Neuronal stem cell (in vitro differentiated cells): ENCODE measurements at places on chromosomes 11 and 22.

DNA sequence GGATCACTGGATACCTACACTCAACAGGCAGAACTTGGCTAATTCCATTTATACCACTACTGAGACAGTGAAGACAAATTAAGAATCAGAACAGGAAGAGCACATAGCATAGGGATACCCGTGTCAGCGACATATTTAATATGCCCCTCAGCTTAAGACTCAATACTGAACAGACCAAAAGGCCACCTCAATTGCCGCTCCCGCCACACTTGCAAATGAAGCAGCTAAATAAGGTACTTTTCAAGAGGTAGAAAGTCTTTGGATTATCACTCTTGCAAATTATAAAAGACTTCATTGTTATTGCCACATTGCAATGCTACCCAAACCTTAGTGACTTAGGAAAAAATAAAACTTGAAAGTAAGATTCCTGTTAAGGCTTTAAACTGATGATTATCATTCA, 3.1 kb downstream of the DDX17 start:
- no peak for DNase-seq

GRCh38 chr11:18320617-18321016, 1.3 kb downstream of the HPS5 start:
- no peak for DNase-seq

DNA sequence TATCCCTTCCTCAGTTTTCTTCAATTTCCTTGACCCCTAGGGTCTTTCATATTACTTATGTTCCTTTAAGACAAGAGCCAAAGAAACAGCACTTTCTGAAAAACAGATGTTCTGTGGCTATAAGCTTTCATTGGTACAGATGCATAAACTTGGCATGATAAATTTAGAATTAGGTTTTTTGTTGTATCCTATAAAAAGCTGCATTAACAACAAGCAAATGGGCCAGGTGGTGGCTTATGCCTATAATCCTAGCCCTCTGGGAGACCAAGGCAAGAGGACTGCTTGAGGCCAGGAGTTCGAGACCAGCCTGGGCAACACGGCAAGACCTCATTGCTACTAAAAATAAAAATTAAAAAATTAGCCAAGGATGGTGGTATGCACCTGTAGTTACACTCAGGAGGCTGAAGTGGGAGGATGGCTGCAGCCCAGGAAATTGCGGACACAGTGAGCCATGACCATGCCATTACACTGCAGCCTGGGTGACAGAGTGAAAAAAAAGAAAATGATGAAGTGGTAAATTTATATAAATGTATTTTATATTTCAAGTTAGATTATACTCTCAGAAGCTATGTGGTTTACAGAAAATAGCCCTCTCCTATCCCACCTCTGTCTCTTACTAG, 18.3 kb downstream of the KMT5B start:
- no peak for DNase-seq

DNA sequence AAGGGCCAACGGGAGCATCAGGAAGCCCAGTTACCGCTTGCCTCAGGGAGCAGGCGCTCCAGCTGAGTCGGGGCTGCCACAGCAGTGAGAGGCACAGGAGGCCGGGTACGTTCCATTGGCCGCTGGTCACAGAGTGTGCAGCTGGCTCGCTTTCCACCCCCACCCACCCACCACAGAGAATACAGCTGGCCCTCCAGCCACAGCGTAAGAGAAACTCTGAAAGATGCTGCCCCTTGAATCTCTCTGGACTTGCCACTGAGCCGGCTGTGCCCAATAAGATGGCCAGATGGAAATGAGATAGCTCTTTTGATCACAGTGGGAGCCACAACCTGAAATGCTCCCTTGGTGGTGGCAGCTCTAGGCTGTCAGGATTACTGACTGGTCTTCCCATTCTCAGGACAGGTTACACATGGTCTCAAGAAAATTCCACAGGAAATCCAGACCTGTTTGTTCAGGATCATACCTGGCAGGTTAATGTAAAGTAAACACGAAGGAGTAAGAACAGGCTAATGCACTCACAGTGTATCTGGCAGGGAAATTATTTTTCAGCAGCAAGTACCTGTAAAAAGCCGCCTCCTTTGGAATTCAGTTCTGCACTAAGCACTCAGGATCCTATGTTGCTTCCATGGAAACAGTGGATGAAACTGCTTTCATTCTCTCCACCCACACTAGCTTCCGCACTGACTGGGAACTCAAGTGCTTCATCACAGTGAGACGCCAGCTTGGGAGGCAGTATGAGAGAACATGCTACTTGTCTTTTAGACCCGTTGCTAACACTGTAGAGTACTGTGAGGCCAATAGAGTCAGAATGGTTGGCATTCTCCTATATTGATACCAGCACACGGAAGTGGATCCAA, 16.5 kb downstream of the SIAE start:
- DNase-seq, result no peak

DNA sequence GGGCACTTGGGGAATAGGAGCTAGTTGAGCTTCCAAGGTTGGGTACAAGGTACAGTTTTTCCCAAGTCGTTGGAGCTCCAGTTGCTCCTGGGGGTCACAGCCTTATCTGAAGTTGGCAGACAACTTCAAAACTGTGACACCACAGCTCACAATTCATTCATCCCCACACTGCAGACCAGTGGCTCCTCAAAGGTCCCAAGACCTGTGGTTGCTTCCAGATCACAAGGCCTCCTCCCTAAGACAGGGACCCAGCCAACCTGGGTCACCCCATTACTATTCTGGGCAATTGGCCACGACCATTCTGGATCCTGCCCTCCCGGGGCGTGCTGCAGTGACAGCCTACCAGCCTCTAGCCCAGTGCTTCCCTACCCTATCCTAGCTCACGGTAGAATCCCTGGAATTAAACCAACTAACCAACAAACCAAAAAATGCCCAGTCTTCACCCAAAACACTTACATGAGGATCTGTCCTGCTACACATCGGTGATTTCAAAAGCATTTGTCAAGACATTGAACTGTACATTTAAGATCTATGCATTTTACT, 862 bp upstream of the PDXP start:
- no peak for DNase-seq

DNA sequence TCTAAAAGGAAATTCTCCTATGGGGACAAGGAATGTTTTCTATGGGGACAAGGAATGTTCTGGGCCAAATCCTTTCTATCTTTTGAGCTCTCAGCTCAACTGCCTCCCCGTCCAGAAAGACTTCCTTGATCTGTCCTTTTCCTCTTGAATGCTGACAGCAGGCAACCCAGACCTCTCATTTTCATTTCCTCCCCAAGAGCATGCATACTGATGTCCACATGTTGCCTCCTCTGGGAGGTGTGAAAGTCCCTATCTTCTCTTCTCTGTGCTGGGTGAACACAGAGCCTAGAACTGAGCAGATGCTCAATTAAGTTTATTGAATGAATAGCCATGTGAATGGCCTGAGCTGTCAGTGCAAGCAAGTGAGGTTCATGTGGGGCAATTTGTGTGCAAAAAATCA, 331.9 kb upstream of the NARS2 start:
- no peak for DNase-seq
